Neural crest cell (in vitro differentiated cells): ENCODE measurements at places on chromosomes 6 and 20.

GRCh38 chr6:3517350-3517749 lies 60.5 kb upstream of the SLC22A23 start:
- no peak for DNase-seq

DNA sequence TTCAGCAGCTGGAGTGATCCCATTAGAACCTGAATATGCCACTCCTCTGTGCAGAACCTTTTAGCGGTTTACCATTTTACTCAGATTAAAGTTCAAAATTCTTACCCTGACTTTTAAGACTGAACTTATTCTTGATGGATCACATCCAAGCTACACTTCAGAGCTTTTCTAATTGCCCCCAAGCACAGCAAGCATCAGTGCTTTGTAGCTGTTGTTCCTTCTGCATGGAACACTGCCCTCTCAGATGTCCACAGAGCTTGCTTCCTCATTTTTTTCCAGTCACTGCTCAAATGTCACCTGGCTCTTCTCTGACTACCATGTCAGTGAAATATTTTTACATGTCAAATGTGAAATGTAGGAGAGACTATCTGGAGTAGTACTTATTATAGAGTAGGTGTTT lies 1.6 kb upstream of the SLC35B3 start:
- no peak for DNase-seq

DNA sequence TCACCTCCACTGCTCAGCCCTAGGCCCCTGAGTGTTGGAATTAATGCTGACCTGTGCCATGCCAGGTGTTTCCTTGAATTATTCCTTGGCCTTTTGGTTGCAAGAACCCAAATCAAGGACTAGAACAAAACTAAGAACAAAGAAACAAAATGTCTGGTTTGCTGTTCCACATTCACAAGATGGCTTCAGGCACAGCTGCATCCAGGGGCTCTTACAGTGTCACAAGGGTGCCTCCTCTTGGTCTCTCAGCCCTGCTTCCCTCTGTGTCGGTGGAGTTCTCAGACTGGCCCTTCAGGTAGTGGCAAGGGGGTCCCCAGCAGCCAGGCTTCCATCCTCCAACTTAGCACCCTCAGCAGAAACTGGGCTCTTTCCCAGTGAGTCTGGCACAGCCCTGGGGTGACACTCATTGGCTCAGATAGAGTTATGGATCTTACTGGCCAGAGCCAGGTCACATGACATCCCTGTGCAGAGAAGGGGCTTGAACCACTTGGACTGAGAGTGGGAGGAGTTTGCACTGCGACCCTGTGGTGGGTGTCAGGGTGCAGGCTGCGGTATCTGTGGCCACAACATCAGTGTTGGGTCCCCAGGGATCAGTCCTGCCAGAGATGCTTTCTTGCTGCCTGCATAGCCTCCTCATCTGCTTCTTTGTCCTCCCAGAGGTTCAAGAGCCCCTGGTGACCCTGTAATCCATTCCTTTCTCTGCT lies 427.7 kb upstream of the SULF2 start:
- DNase-seq, result no peak

GRCh38 chr6:120056085-120056484 lies 706.5 kb upstream of the MAN1A1 start:
- DNase-seq, result no peak

- DNase-seq, result no peak
Measured at GRCh38 chr6:39610221-39610620, 115.0 kb downstream of the KIF6 start.

DNA sequence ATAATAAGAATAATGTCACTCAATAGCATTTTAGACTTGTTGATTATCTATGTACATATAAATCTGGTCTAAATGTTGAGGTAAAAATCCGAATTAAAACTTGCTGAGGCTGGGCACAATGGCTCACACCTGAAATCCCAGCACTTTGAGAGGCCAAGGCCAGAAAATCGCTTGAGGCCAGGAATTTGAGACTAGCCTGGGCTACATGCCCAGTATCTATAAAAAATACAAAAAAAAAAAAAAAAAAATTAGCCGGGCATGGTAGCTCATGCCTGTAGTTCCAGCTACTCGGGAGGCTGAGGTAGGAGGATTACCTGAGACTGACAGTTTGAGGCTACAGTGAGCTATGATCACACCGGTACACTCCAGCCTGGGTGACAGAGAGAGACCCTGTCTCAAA lies 34.2 kb upstream of the SUPT3H start:
- no peak for DNase-seq

DNA sequence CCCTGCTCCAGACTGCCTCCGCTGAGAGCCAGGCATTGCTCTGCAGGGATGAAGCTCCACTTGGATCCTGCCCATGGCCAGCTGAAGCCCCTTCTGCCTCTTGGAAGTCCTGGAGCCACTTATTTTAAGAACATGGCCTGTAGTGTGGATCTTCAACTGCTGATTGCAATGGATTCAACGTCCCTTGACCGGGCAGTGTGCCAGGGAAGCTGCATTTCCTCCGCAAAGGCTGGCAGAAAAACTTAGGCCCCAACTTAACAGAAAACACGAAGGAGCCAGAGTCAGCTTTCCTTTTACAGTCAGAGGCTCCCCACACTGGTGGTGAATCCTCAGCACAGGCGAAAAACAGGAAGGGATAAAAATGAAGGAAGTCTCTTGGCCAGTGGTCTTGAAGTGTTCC lies 26.3 kb upstream of the FOXQ1 start:
- DNase-seq, result no peak

GRCh38 chr6:13063300-13063918 lies 264.9 kb downstream of the TBC1D7 start:
- no peak for DNase-seq

DNA sequence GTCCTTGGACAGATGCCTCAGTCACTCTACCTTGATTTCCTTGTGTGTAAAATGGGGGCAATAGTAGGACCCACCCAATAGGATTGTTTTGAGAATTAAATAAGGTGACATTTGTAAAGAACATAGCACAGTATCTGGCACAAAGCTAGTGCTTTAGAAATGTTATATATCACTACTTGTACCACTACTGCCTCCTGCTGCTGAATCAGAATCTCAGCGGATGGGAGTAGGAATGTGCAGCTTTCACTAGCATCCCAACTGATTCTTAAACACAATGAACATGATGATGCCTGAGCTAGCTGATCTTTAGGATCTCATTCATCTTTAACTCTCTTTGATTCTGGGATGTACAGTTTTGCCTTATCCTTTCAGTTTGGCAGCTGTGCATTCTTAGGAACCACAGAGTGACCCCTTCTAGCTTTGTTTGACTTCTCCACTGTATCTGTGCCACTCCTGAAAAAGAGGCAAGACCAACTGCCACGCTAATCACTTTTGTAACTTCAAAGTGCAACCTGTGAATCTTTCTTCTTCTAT lies 7.2 kb downstream of the PBOV1 start:
- DNase-seq, result no peak

DNA sequence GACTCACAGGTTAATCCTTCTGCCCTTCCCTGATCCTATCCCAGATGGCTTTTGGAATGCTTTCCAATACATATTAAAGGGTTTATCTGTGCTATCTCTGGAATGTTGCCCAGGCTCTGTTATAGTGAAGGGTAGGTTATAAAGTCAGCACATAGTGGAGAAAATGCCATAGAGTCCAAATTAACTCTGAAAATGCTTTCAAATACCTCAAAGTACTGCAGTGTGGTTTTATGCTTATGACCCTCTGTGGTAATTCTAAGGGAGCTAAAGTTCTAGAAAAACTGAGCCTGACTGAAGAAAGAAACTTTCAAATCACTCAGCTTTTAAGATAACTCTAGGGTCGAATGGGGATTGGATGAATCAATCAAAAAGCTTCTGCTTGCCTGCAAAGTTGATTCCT lies 159.8 kb downstream of the PLCB1 start:
- no peak for DNase-seq
